SJCRH30 (cell line): ENCODE measurements at places on chromosomes 2 and 18. TPM values are rescaled to one million over a fixed set of nuclear protein-coding genes. Genes with fewer than 3 reads are reported as not detected.

The CD28 gene
- total RNA-seq = 0.18 and 0.24 TPM in 2 replicates

DNA sequence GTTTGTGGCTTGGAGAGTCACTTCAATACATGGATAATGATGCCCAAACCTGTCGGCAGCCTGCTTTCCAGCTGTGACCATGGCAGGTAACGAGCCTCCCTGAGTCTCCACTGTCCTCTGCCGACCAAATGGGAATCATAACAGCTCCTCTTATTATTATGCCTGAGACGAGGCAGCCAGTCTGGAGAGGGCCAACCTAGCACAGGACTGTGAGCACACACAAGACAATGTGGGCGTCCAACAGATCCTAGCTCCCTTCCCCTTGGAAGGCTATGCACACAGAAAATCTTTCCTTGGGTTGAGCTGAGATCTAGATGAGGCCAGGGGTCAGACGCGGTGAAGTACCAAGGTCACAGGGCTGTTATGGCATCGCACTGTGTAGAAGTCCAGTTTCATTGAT lies 890 bp upstream of the SLC4A3 start:
- no peak for DNase-seq

DNA sequence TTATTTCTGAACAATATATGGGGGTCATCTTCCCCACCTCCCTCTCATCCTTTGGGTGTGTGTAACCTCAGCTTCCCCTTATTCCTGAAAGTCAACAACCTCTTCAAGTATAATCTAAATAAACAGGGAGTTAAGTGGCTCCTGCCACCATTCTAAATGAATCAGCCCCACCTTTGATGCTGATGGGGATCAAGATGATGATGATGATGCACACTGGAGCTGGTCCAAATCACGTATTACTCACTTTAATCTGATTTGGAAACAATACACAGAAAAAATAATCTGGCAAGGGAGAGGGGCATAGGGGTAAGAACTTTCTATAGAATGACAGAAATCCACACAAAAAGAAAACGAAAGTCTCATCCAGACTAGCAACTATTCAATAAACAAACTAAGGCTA lies 7.1 kb downstream of the ACVR1 start:
- DNase-seq = no peak

The GALNT3 gene
- not detected in 2 replicates for total RNA-seq

- DNase-seq = no peak
Measured at GRCh38 chr2:225600444-225600843, 200.9 kb downstream of the NYAP2 start.

The OST4 gene
- 349 and 357 TPM in 2 replicates for total RNA-seq

DNA sequence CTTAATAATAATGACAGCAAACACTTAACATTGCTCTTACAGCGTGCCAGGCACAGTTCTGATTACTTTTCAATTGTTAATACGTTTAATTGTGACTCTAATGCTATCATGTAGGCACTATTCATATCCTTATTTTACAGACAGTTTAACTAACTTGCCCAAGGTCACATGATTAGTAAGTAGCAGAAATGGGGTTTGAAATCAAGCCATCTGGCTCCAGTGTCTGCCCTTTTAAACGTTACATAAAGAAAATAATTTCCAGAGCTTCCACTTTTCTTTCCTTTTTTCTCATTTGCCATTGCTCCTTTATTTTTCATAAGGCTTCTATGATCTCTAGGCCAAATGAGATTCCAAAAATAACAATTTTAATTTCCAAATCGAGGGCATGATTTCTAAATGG lies 50.6 kb upstream of the IKZF2 start:
- DNase-seq = no peak

DNA sequence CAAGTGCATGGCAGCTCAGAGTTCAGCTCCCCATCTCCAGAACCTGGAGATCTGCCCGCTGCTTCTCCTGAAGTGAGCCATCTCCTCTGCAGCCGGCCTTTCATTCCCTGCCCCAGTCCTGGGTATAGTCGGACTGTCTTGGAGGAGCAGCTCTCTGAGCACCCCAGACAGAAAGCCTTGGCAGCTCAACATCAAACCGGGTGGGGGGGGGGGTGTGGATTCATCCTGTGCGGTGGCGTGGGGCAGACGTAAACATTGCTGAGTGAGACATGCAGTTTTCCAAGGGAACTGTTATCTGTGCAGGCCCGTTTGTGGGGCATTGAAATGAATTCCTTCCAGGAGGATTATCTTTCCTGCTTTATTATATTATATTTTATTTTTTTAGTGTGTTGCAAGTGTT lies 125.9 kb upstream of the MYCN start:
- no peak for DNase-seq

The LIMS3 gene
- total RNA-seq = 3.4 and 6.2 TPM in 2 replicates

The POMC gene
- total RNA-seq = not detected in 2 replicates
